GM13977 (cell line): ENCODE measurements at places on chromosomes 11 and 22.

DNA sequence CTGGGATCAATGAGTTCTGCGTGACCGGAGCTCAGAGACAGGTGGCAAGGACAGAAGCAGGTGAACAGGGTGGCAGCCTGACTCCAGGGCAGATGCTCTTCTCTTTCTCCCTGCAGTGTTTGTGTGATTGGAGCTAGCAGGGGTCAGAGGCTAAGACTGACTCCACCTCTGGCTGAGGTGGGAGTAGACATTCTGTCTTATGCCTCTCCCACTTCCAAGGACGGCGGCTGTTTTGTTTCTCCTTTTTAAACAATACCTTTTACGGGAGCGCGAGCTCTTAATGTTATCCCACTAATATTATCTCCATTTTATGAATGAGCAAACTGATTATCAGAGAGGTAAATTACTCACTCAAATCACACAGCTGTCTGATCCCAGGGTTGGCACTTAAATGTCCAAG, 323.7 kb downstream of the MIAT start:
- DNase-seq = no peak

- DNase-seq = no peak
Measured at GRCh38 chr22:49353235-49353634, 474.4 kb downstream of the BRD1 start.

DNA sequence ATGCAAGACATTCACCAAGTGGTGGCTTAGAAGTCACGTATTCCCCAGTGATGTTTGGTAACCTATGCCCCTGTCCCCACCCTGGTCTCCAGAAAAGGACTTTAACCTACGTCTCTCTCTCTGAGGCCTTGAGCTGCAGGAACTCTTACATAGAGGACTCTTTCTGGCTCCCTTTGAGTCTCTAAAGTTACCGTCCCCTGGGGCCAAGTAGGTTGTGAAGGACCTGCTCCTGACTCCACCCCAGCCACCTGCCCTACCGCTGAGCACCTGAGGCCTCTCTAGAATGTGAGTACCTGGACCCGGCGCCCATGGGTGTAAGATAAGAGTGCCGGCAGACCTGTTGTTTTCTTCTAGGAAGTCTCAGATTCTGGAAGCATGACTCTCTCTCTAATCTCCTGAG, 95.4 kb downstream of the TIMP3 start:
- no peak for DNase-seq

DNA sequence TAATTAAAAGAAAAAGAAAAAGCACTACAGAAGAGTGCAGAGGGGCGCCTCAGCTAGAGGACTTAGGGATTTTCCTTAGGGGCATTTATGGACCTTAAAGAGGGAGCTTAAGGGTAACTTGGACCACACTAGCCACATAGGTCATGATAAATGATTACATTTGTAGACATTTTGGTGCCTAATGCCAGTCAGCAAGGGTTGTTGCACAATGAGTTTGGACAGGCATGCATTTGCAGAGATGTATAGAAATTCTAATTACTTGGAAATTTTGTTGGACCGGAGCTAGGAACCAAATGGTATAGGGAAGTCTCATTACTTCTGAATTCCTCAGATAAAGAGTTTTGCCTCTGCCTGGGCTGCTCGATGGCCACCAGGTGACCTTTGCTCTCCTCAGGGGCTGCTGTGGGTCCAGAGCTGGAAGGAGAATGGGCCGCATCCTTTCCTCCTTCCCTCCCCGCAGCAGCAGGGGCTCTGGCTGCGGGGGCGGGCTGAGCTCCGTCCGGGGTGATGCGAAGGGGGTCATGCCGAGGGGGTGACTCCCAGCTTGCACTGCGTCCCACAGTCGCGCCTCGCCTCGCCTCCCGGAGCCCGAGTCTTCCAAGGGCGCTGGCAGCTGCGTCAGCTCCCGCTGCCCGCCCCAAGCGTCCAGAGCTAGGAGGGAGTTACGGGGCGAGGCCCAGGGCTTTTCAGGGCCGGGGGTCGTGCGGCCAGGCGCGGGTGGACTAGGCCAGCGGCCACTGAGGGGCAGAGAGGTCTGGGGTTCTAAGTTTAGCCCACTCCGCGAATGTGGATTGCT, 20.3 kb upstream of the MALAT1 start:
- DNase-seq = no peak

DNA sequence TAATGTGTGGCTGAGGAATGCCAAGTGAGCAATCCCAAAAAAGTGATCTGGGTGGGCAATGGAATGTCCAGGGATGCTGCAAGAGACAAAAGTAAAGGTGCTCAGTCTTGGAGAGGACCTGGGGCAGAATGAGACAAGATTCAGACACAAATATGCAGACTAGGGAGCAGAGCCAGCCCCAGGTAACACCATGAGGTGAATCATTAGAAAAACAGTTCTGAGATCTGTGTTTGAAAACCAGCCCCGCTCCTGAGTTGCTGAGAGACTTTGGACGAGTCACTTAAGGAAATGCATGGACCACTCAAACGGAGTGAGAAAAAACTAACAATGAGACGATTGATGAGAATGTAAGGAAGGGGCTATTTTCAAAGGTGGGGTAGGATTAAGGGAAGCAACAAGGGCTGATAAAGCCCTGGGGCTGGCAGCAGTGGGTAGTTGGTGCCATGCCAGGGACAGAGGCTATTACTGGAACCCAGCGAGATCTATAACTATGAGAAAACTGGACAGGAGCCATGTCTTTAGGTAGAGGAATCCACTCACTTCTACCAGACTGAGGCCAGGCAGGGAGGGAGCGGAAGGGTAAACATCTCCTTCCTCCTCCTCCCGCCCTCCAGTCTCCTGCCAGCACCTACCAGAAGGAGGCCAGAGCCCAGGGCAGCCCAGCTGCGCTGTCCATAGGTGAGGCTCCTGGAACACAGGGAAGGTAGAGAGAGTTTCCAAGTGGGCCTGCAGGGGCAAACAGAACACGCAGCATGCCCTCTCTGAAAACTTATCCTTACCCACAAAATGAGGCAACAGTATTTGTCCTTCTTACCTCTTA, 130.4 kb upstream of the TEAD1 start:
- DNase-seq = no peak

DNA sequence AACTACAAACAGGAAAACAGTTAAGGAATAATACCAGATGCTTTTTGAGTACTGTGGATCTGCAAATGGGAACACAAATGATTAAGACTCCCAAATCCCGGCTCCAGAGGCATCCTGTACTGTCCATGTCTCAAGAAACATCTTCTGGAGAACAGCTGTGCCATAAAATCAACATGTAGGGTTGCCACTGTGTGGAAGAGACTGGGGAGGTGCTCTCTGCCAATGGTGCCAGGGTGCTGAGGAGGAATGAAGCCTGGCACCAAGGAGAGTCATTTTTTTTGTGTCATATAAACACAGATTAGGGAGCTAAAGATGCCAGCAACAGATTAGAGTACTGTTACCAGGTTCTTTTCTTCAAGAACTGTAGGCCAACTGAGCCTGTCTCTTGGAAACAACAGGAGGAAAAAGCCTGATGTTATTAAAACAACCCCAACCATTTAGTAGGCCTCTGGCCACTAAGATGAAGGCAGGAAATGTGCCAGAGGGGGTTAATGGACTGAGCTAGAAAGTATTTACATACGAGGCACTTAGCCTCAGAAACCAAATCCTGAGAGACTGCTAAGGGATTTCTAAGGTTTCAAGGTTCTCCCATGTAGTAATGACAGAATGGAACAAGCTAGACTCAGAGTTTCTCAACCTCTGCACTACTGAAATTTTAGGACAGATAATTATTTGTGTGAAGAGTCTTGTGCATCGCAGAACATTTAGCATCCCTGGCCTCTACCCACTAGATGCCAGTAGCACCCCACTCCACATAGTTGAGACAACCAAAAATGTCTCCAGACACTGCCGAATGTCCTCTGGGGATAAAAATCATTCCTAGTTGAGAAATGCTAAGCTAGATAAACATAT, 54.6 kb upstream of the CHRM4 start:
- no peak for DNase-seq
